Stimulated activated CD4-positive, alpha-beta T cell treated with anti-CD3 and anti-CD28 coated beads, Interleukin-2, amount 100 ng/mL, for 48 hours (primary cell): ENCODE measurements at places on chromosomes 11 and 22.

GRCh38 chr11:64544616-64545296 is 46.3 kb upstream of the SLC22A12 start:
- no peak for DNase-seq

GRCh38 chr22:35154937-35155387 is 89.0 kb downstream of the ISX start:
- peak; percentile 5 for DNase-seq

DNA sequence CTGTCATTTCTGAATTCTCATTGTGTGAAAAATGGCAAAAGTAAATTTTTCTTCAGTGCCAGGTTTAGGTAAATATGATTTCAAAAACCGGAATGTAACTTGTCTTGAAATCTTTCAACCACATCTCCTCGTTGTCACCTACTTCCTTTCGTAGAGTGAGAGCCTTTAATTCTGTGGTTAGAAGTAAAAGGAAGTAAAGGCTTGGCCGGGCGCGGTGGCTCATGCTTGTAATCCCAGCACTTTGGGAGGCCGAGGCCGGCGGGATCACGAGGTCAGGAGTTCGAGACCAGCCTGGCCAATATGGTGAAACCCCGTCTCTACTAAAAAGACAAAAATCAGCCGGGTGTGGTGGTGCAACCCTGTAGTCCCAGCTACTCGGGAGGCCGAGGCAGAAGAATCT is 29.8 kb downstream of the SGSM3 start:
- peak; percentile 24 for DNase-seq

GRCh38 chr22:40605761-40606160 is 30.8 kb downstream of the MRTFA start:
- no peak for DNase-seq

DNA sequence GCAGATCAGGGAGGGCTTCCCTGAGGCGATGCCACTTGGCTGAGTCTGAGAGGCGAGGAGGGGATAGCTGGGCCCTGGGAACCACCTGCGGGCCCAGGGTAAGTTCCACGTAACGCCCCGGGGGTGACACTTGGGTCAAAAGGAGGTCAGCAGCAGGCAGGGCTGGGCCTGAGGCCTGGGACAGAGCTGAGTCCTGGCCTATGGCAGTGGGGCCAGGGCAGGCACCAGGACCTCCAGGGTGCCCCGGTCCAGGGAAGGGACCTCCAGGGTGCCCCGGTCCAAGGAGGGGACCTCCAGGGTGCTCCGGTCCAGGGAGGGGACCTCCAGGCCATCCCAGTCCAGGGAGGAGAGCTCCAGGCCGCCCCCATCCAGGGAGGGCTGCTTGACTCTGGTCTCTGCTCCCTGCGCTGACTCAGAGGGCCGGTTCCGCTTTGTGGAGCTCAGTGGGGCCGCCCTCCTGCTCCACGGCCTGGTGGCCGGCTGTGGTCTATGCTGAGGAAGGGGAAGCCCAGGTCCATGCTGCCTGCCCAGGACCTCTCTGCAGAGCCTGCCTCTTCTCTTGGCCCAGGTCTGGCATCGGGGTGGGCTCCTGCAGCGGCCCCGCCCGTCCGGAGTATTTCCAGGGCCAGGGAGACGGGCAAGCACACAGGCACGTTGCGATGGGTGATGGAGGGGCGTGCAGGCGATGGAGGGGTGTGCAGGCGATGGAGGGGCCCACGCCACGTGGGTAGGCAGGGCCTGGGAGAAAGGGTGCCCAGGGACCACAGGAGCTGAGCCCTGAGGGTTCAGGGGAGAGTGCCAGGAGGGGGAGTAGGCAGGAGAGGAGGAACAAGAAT is 19.5 kb upstream of the WNT7B start:
- no peak for DNase-seq

- DNase-seq: no peak
These were observed 14.3 kb downstream of the CARD10 start for GRCh38 chr22:37504964-37505363.

- DNase-seq: no peak
These were observed 11.7 kb downstream of the OSBPL5 start for GRCh38 chr11:3153291-3153861.

- no peak for DNase-seq
These were observed 47.9 kb upstream of the SUSD2 start for GRCh38 chr22:24133187-24133965.

DNA sequence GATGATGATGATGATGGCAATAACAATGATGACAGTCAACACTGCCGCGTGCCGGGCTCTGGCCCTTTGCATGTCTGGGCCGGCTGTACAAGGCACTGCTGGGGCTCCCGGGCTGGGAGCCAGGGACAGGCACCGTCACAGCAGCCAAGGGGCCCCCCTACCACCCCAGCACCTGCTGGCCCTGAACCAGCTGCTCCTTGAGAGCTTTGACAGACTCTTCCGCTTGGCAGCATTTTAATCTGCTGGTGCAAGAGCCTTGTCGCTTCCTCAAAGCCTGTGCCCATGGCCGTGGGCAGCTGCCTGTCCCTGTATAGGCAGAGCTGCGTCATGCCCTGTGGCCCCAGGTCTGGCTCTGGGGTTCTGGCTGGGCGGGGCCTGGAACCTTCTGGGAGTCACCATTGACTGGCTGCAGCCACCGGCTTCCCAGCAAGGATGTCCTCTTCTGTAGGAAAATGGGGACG is 12.9 kb upstream of the MUC6 start:
- DNase-seq: no peak

GRCh38 chr22:41380993-41381328 is 781 bp upstream of the TEF start:
- no peak for DNase-seq

DNA sequence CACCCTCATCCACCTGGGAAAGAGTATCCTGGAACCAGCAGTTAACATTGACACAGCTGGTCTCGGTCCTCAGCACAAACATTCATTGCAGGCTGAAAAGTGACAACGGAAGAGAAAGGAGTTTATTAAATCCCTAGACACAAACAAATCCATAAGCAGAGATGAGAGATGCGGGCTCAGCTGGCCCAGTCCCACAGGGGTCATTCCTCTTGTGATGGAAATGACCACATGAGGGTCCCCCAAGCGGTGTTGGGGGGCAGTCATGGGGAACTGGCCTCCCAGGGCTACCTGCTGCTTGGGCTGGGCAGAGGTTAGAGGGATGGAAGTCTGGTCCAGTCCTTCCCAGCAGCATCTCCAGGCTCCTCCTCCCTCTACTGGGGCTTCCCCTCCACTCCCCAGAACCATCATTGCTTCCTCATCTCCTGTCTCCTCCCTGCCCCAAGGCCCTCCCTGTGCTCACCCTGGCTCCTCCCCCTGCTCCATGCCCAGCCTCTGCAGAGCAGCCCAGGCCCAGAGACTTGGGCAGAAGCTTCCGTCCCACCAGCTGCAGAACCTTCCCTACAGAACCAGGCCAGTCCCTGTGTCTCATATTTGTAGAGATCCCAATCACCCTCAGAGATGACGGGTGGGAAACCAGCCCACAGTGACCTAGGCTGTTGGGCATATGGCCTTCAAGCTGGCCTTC is 5.4 kb upstream of the IGLL5 start:
- no peak for DNase-seq
